ENCODE measurements at places on chromosomes 6 and 20. TPM values are rescaled to one million over a fixed set of nuclear protein-coding genes. Genes with fewer than 3 reads are reported as not detected.

DNA sequence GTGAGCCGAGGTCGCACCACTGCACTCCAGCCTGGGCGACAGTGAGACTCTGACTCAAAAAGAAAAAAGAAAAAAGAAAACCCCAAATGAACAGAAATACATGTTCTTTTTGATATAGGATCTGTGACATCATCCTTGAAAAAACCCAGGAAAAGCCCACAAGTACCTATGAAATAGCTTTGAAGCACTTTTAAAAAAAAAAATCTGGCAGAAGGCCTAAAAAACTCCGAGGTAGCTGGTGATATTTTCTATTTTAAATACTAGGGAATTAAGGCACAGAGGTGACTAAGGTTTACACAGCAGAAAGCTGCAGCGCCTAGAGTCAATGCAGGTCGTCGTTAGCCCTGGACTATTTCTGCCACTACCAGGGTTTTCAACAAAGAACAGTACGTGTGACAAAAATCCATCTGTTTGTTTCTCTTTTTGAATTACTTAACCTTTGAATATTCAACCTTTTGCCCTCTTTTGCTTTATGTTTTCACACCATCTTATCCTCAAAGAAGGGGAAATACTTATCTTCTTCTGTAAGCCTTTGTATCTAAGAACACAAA lies 39.4 kb upstream of the EEF1A1 start:
- H3K36me3 ChIP-seq, result no peaks in the 10 kb centered on the region
- H3K4me1 ChIP-seq, result peaks cover 6% of the 10 kb centered on the region
- H3K27ac ChIP-seq, result no peak overlapping the region

DNA sequence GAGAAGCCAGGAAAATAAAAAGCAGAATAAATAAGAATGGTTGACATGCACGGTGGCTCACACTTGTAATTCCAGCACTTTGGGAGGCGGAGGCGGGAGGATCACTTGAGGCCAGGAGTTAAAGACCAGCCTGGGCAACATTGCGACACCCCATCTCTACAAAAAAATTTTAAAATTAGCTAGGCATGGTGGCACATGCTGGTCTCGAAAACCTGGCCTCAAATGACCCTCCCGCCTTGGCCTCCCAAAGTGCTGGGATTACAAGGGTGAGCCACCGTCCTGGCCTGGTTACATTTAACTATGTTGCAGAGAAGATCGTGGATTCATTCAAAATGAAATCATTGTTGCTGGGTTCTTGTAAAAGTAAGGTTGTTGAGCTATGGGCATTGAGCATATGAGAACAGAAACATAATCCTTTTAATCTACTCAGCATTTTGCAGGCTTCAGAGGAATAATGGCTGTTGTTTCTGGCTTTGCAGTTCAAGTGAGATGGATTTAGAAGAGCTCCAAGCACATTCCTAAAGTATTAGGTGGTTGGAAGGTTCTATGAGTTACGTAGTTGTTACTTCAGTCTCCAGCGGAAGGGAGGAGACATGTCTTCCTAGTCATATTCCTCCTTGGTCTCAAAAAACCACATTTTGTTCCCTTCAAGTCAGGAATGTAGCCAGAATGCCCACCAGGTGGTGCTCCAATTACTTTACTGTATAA lies 45.6 kb upstream of the RAB23 start:
- no peak overlapping the region for H3K27ac ChIP-seq
- DNase-seq, result no peak
- H3K36me3 ChIP-seq, result no peaks in the 10 kb centered on the region
- H3K27me3 ChIP-seq, result peaks cover 14% of the 10 kb centered on the region
- H3K4me1 ChIP-seq, result no peaks in the 10 kb centered on the region

DNA sequence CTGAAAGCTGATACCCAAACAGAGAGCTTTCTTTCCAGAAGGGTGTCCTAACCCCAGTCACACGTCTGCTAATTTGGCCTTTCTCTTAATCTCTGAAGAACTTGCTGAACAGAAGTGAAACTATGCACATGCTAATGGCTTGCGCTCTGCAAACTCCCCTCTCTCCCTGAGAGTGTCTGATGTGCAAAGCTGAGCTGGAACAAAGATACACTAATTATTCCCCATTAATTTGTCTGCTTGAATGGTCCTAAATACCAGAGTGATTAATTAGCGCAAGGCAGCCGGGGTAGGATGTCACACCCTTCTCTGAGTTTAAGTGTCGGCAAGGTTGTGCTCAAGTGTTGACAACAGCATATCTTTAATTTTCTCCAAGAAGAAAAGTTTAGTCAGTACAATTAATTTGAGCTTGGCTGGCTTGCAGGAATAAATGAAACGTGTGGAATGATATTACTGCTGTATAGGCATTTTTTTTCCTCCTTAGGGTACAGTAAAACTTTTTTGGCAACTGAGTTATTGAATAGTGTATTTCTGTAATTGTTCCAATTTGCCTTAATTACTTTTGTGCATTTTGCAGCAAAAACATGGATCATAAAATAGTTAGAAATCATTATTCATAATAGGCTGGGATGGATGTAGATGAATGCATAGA lies 715.9 kb upstream of the POU3F2 start:
- no peaks in the 10 kb centered on the region for H3K36me3 ChIP-seq
- no peaks in the 10 kb centered on the region for H3K4me1 ChIP-seq
- no peak overlapping the region for H3K27ac ChIP-seq
- no peak for DNase-seq
- H3K27me3 ChIP-seq, result no peaks in the 10 kb centered on the region
- no peak overlapping the region for H3K4me3 ChIP-seq

DNA sequence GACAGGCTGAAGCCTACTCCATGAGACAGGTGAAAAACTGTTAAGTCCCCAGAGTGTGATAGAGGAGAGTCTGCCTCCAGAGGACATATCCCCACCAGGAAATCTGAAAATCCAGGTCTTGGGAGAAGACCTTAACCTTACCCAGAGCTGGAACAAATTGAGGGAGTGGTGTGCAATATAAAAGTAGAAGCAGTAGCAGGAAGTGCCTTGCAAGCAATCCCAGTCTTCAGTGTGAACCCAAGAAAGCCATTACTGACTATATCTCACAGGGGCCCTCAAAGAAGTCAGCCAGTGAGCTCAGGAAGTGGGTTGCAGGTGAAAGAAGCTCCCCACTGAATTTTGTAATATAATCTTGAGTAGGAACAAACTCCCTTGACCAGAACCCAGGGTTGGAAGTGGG lies 41.9 kb upstream of the PKIB start:
- H3K4me1 ChIP-seq, result peaks cover 10% of the 10 kb centered on the region
- no peak overlapping the region for H3K4me3 ChIP-seq
- peaks cover 4% of the 10 kb centered on the region for H3K27me3 ChIP-seq
- no peak for DNase-seq
- H3K27ac ChIP-seq, result no peak overlapping the region

- no peak for DNase-seq
- no peak overlapping the region for H3K4me3 ChIP-seq
- no peaks in the 10 kb centered on the region for H3K36me3 ChIP-seq
- peaks cover 3% of the 10 kb centered on the region for H3K27me3 ChIP-seq
- no peaks in the 10 kb centered on the region for H3K4me1 ChIP-seq
Observed at GRCh38 chr6:91317247-91317835, 730.5 kb upstream of the MAP3K7 start.

DNA sequence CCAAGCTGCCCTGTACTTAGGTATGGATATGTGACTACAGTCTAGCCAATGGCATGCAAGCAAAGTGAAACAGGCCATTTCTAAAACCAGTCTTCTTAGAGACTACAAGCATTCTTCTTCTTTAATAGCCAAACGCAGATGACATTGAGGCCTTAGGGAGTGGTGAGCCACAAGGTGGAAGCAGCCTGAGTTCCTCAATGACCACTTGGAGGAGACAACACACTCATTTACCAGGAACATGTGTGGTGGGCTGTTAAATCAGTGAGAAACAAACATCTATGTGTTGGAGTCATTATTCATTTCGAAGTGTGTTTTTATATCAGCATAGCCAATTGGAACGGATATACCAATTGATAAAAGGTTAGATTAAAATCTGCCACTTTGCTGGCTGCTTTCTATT lies 122.0 kb downstream of the GFRAL start:
- H3K27ac ChIP-seq, result no peak overlapping the region
- no peaks in the 10 kb centered on the region for H3K27me3 ChIP-seq
- H3K36me3 ChIP-seq, result no peaks in the 10 kb centered on the region

- peak; percentile 83 for DNase-seq
- H3K27me3 ChIP-seq, result no peaks in the 10 kb centered on the region
- H3K4me1 ChIP-seq, result peaks cover 46% of the 10 kb centered on the region
- H3K27ac ChIP-seq, result peak overlapping the region; percentile 93
Observed at GRCh38 chr20:2872459-2873009, 747 bp upstream of the PTPRA start.

DNA sequence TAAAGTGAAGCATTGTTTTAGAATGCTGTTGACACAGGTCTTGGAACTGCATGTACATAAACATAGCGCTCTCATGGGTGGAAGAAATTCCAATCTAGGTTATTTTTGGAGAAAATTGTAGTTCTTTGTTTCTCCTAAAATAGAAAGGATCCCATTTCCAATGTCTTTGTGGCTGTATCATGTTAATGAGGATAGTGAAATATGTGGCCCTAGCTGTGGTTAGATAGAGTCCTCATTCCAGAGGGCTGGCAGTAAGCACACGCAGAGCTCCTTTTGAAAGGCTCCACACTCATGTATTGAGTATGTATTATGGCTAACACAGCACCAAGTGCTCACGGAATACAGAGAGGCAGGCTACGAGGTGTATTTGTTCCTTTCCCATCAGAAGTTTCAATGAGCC lies 60.9 kb downstream of the SNRNP48 start:
- H3K4me1 ChIP-seq, result peaks cover 10% of the 10 kb centered on the region
- H3K36me3 ChIP-seq, result peaks cover 2% of the 10 kb centered on the region
- no peak overlapping the region for H3K27ac ChIP-seq
- H3K27me3 ChIP-seq, result no peaks in the 10 kb centered on the region
- no peak overlapping the region for H3K4me3 ChIP-seq

DNA sequence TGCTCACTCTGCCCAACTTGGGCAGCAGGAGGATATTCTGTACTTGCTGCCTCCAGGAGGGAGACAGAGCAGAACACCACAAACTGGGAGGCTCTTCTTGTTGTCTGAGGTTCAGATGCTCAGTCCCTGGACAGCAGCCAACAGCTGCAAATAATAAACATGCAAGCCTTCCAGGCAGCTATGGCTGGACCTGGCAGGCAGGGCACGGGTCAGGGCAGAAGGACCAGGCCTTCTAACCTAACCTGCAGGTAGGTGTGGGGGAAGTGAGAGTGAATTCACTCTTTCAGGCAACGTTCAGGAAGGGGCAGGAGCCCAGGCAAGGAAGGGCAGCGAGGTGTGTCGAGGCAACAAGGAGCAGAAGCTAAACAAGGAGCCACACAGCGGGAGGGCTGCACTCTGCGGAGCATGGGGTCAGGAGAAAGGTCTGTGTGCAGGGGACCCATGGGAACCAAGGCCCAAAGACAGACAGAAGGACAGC lies 31.5 kb downstream of the NINL start:
- H3K27me3 ChIP-seq, result no peaks in the 10 kb centered on the region
- no peaks in the 10 kb centered on the region for H3K36me3 ChIP-seq
- H3K27ac ChIP-seq, result no peak overlapping the region
- no peaks in the 10 kb centered on the region for H3K4me1 ChIP-seq
- DNase-seq, result no peak
- H3K4me3 ChIP-seq, result no peak overlapping the region

DNA sequence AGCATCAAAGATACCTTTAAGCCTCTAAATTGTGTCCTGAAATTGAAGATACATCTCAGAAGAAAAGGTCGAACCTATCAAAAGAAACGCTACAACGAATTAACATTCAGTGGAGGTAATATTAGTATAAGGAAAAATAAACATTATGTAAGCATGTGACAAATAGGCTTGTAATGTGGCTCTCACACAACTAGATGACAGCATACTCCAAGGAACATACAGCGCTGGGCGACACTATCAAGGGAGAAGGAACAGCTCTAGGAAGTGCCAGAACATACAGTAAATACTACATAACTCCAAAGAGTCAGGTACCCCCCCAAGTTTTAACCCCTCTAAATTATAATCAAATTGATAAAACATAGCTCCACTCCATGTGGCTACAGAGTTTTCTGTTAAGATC lies 103.5 kb downstream of the LAMP5 start:
- H3K4me1 ChIP-seq, result no peaks in the 10 kb centered on the region
- H3K27ac ChIP-seq, result no peak overlapping the region
- H3K4me3 ChIP-seq, result no peak overlapping the region
- H3K27me3 ChIP-seq, result peaks cover 6% of the 10 kb centered on the region

GRCh38 chr20:32249030-32249738 lies 28.3 kb upstream of the KIF3B start:
- peaks cover 4% of the 10 kb centered on the region for H3K36me3 ChIP-seq
- peak overlapping the region; percentile 68 for H3K4me3 ChIP-seq
- H3K27me3 ChIP-seq, result no peaks in the 10 kb centered on the region
- DNase-seq, result no peak

- H3K4me1 ChIP-seq, result peaks cover 3% of the 10 kb centered on the region
- H3K27me3 ChIP-seq, result peaks cover 5% of the 10 kb centered on the region
- no peak for DNase-seq
- no peaks in the 10 kb centered on the region for H3K36me3 ChIP-seq
Observed at GRCh38 chr6:35483893-35484645, 12.8 kb downstream of the TEAD3 start.

Gene THBS2
- total RNA-seq, result not detected

Gene RWDD2A
- total RNA-seq, result 2.2 TPM

Gene KCNS1
- 0.08 TPM for total RNA-seq

Gene VIP
- not detected for total RNA-seq

Gene THBD
- total RNA-seq, result 0.22 TPM

Measured in activated naive CD8-positive, alpha-beta T cell treated with anti-CD3 and anti-CD28 coated beads, Interleukin-2, amount 10 ng/mL, durations not matched to agents 7 days and 5 days (primary cell).